ENCODE measurements at places on chromosomes 5 and 9.

GRCh38 chr9:114829574-114830440 is 24.0 kb upstream of the TNFSF15 start:
- no peak for DNase-seq

DNA sequence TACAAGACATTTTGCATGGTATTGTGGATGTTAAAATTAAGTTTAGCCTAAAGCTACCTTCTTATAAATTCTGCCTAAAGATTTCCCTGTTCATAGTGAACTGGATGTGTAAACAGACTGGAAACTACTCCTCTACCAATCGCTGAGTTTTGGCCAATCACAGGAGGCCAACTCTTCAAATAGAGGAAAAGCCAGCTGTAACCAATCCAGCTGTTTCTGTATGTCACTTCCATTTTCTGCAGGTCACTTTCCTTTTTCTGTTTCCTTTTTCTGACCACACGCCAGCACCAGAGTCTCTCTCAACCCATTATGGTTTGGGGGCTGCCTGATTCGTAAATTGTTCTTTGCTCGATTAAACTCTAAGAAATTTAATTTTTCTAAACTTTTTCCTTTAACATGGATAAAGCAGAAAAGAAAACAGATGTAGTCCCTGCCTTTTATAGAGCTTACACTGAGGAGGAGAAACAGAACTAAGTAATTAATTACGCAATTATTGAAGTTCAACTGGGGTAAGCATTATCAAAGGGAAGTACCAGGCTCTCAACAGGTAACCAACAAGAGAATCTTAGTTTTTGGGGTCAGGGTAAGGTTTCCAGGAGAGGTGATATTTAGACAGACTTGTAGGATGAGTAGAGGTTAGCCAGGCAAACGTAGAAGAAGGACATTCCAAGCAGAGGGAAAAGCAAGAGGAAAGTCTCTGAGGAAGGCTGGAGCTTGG is 27.7 kb downstream of the RANBP3L start:
- DNase-seq: no peak

GRCh38 chr5:68344447-68345111 is 129.0 kb downstream of the PIK3R1 start:
- DNase-seq: no peak

- DNase-seq: no peak
Observed at GRCh38 chr9:119881898-119882297, 512.7 kb upstream of the BRINP1 start.

All from stimulated activated CD8-positive, alpha-beta memory T cell treated with anti-CD3 and anti-CD28 coated beads, Interleukin-4, amount 100 ng/mL, for 1 hour (primary cell).